Ovary (tissue), 10 donors: ENCODE measurements at places on chromosomes 11 and 22.

- no peak for DNase-seq
These were observed 897.7 kb downstream of the KCNA4 start for GRCh38 chr11:29119116-29119515.

DNA sequence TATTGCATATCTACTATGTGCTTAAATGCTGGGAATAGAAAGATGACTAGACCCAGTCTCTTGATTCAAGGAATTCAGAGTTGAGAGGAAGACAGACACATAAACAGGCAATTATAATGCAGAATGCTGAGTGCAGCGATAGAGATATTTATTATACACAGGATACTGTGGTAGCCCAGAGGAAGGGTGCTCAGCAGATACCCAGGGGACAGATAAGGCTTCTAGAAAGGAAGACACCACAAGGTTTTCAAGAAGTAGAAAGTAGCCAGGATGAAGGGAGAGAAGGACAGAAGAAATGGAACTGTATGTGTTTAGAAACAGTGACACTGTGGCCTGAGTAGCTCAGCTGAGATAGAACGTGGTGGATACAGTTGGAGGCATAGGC is 79.4 kb upstream of the NNMT start:
- no peak for DNase-seq

GRCh38 chr11:75305993-75306392 is 45.5 kb downstream of the ARRB1 start:
- DNase-seq: no peak

- no peak for DNase-seq
These were observed 179.3 kb upstream of the FAT3 start for GRCh38 chr11:92045301-92045700.

DNA sequence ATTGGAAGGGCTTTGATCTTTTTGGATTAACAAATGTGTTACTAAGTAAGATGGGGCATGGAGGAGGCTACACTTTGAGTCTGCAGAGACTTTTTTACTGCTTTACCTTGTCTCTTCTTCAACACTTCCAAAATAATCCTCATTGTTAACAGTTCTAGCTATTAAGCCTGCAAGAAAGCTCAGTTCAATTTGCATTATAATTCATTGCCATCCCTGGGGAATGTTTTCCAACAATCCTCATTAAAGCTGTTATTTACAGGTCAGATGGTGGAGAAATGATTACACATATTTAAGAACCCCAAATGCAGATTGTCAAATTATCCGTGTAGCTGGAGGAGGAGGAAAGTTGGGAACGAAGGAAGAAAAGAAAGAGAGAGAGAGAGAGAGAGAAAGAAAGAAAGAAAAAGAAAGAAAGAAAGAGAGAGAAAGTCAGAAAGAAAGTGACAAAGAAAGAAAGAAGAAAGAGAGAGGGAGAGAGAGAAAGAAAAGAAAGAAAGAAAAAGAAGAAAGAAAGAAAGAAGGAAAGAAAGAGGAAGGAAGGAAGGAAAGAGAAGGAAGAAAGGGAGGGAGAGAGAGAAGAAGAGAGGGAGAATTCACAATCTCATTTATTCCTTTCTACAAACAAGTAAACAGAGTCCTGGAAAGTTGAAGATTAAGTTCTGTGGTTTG is 443.9 kb downstream of the INSC start:
- no peak for DNase-seq

- DNase-seq: no peak
These were observed 14.6 kb downstream of the MS4A18 start for GRCh38 chr11:60739114-60739513.

GRCh38 chr11:133723056-133723455 is 122.3 kb downstream of the SPATA19 start:
- no peak for DNase-seq

GRCh38 chr22:41501209-41501608 is 32.3 kb downstream of the ACO2 start:
- DNase-seq: no peak

DNA sequence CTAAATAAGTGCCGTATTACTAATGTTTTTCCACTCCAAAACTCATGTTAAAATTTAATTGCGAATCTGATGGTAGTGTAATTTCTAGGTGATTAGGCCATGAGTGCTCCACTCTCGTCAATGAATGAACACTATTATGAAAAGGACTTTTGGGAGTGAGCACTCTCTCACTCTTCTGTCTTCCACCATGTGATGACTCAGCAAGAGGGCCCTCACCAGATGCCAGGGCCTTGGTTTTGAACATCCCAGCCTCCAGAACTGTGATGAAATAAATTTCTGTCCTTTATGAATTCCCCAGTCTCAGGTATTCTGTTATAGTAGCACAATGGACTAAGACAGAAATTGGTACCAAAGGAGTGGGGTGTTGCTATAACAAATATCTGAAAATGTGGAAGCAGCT is 8.1 kb downstream of the JRKL start:
- DNase-seq: no peak

- no peak for DNase-seq
These were observed 53.2 kb downstream of the ALX4 start for GRCh38 chr11:44256673-44257291.

- DNase-seq: no peak
These were observed 8.1 kb downstream of the CCDC15 start for GRCh38 chr11:124961972-124962609.

- no peak for DNase-seq
These were observed 16.6 kb downstream of the CYTH4 start for GRCh38 chr22:37298748-37299495.

DNA sequence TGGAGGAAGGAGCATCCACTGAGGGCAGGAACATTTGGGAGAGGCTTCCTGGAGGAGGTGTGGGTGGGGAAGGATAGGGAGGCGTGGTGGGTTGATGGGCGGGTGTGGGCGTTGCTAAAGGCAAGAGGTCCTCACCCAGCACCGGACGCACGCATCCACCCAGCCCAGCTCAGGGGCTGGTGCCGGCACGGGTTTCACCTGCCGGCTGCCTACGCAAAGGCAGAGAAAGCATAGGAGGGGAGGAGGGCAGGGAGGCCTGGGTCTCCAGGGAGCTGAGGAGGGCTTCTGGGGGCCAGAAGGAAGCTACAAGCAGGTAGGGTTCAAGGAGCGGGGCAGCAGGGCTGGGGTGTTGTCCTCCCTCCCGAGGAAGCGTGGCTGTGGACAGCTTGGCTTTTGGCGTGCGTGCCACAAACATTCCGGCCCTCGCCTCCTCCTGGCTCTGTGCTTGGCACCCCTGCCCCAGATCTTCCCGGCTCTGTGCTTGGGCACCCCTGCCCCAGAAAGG is 7.8 kb downstream of the SSH3 start:
- DNase-seq: no peak

GRCh38 chr22:22772396-22772795 is 115.2 kb upstream of the IGLL5 start:
- no peak for DNase-seq

DNA sequence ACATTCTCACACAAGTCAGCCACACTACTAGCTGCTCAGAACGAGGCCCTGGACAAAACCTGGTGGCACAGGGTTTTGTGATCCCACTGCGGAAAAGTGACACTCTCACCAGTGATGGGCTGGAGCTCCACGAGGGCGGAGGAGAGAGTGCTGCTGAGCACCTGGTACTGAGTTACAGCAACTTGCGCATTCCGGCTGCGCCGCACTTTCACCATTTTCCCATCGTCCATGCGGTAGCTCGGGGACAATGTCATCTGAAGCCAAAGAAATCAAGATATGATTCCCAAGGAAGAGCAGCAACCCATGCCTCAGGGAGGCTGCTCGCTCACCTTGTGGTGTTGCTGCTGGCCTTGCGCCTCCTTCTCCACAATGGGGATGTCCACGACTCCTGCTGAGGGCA is 6.1 kb downstream of the RPUSD4 start:
- DNase-seq: no peak

GRCh38 chr11:125874556-125875124 is 12.8 kb upstream of the HYLS1 start:
- DNase-seq: peak; percentile 65

DNA sequence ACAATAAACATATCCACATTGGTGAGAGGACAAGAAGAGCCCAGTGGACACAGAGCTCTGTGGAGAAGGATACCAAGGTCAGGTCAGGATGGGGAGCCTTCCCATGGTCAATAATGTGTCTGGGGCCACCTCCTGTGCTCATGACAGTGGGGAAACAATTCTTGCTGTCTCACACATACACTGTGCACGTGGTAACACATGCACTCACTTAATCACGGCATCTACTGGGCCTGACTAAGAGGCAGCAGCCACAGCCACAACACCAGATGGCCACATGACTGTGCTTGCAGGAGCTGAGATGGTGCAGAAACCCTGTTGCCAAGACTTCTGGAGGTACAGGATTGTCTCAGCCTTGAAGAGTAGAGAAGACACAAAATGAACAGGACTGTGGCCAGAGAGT is 28.6 kb downstream of the C22orf42 start:
- no peak for DNase-seq

DNA sequence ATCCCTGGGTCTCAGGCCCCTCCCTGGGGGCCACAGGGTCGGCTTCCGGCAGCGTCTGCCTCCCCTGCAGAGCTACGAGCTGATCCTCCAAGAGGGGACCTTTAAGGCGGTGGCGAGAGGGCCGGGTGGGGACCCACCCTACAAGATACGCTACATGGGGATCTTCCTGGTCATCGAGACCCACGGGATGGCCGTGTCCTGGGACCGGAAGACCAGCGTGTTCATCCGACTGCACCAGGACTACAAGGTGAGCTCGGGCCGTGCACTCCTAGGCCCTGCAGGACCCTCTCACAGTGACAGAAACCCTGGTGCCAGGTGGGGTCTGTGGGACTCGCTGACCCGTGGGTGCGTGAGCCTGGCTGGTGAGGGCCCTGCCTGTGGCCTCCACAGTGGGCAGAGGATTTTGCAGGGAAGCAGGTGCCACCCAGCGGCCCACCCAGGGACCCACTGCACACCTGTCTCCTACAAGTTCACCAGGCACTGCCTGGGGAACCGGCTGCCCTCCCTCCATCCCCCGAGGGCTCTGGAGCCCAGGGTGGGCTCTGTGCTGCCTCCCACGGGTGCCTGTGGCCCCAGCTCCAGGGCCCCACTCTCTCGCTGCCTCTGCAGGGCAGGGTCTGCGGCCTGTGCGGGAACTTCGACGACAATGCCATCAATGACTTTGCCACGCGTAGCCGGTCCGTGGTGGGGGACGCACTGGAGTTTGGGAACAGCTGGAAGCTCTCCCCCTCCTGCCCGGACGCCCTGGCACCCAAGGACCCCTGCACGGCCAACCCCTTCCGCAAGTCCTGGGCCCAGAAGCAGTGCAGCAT is 13.7 kb downstream of the MUC5B start:
- DNase-seq: no peak

- DNase-seq: no peak
These were observed 51.8 kb downstream of the FDX1 start for GRCh38 chr11:110481523-110481922.

GRCh38 chr11:126890561-126890960 is 110.0 kb downstream of the KIRREL3 start:
- no peak for DNase-seq

DNA sequence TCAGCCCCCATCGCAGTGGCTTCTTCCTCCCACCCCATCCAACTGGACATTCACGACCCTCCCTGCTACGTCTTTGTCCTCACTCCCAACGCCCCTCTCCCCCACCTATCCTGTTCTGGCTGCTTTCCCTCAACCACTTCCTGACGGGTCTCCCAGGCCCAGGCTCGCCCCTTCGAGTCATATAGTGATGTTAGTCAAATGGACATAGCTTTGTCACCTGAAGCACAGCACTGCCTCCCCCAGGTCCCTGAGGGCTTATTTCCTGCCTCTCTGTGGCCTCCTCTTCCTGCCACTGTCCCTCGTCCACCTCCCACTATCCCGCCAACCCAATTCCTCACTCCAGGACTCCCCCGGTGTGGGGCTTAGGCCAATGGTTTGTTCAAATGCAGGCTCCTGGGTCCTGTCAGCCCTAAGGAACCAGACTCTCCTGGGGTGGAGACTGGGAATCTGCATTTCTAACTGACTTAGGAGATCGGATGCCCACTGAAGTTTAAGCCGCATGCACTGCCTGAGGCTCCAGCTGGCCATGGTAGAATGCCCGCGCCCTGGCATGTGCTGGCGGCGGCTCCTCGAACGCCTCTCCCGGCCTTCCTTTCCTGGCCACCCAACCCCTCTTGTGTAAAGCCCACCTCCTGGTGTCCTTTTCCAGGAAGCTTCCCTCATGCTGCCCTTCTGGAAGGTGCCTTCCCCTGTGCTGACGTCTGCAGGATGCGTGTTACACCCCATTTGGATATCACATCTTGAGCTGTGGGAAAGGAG is 18.3 kb downstream of the SUN2 start:
- DNase-seq: no peak

- no peak for DNase-seq
These were observed 5.5 kb downstream of the KRTAP5-6 start for GRCh38 chr11:1702506-1702905.

- no peak for DNase-seq
These were observed 148.7 kb upstream of the B3GAT1 start for GRCh38 chr11:134560566-134561330.

DNA sequence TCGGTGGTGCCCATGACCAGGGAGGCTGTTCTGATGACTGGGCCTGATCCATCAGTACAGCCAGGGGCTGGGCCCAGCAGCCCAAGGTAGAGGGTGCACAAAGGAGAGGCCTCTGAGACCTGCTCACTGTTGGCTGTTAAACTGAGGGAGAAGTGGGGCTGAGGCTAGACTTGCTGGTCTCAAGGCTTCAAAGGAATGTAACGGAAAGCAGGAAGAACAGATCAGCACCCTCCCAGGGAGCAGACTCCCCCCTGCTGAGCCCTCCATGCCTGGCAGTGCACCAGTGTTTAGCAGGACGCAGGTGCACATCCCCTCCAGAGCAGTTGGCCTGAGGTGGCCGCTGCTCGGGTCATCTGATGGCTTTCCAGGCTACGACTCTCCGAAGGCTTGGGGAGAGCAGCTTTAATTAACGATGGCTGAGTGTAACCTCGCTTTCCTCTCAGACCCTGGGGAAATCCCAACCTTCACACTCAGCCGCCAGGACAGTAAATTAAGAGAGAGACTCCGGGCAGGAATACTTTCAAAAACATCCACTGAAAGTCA is 255.7 kb upstream of the NARS2 start:
- no peak for DNase-seq
